ENCODE measurements at places on chromosomes 2 and 18. TPM values are rescaled to one million over a fixed set of nuclear protein-coding genes. Genes with fewer than 3 reads are reported as not detected.

DNA sequence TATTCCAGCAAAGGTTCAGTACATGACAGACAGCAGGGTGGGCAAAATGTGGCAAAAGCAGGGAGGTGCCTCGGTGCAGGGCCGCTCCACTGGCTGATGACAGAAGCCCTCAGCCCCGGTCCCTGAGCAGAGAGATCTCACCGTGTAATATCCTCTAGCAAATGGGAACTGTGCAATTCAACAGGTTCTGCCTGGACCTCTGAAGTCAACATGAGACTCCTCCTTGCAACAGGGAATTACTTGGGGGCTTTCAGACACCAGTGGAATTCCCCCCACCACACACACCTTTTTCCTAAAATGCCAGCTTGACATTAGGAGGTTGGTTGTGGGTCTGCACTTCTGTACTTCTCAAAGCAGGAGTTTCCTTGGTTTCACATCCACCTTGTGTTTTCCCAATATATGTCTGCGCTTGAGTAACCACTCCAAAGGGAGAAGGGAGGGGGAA, 50.8 kb downstream of the SPRED2 start:
- H3K36me3 ChIP-seq, result no peaks in the 10 kb centered on the region
- H3K27ac ChIP-seq, result no peak overlapping the region
- DNase-seq, result no peak
- H3K27me3 ChIP-seq, result no peaks in the 10 kb centered on the region

DNA sequence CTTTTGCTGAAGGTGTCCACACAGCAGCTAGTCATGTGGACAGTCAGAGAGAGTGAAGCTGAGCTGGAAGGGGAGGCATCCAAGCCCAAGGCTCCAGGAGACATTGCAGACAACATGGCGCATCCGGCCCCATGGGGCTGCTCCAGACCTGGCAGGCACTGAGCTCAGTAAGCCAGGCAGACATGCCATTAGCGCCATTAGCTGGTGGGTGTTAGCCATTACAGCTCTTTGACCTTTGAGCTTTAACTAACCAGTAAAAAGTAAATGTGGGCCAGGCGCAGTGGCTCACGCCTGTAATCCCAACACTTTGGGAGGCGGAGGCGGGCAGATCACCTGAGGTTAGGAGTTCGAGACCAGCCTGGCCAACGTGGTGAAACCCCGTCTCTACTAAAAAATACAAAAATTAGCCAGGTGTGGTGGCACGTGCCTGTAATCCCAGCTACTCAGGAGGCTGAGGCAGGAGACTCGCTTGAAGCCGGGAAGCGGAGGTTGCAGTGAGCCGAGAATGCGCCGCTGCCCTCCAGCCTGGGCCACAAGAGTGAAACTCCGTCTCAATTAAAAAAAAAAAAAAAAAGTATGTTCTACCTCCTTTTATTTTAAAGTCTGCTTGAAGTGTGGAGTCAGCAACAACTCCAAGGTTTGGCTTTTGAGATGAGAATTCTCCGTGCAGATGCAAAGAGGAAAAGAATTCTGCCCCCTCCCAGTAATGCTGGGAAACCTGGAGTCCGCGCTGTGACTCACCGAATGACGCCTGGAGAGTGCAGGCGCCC, 69.4 kb downstream of the TWSG1 start:
- H3K4me3 ChIP-seq, result no peak overlapping the region
- DNase-seq, result no peak
- peak overlapping the region; percentile 75 for H3K27ac ChIP-seq
- H3K4me1 ChIP-seq, result peaks cover 12% of the 10 kb centered on the region
- H3K36me3 ChIP-seq, result peaks cover 8% of the 10 kb centered on the region

GRCh38 chr2:159546716-159547430, 69.5 kb downstream of the BAZ2B start:
- H3K27me3 ChIP-seq, result no peaks in the 10 kb centered on the region
- H3K4me3 ChIP-seq, result no peak overlapping the region
- no peak for DNase-seq
- no peak overlapping the region for H3K27ac ChIP-seq
- H3K36me3 ChIP-seq, result peaks cover 11% of the 10 kb centered on the region

GRCh38 chr2:45676088-45676487, 24.6 kb downstream of the PRKCE start:
- H3K4me1 ChIP-seq, result peaks cover 24% of the 10 kb centered on the region
- H3K27ac ChIP-seq, result no peak overlapping the region
- no peak overlapping the region for H3K4me3 ChIP-seq
- no peak for DNase-seq
- H3K27me3 ChIP-seq, result no peaks in the 10 kb centered on the region
- no peaks in the 10 kb centered on the region for H3K36me3 ChIP-seq

Gene DSG2
- 0.15 TPM for total RNA-seq

- no peak overlapping the region for H3K27ac ChIP-seq
- peaks cover 96% of the 10 kb centered on the region for H3K36me3 ChIP-seq
- H3K4me1 ChIP-seq, result peaks cover 42% of the 10 kb centered on the region
- DNase-seq, result no peak
- no peaks in the 10 kb centered on the region for H3K27me3 ChIP-seq
These were observed 114.3 kb upstream of the MCFD2 start for GRCh38 chr2:47029737-47030524.

Gene TEKT4
- total RNA-seq, result not detected

DNA sequence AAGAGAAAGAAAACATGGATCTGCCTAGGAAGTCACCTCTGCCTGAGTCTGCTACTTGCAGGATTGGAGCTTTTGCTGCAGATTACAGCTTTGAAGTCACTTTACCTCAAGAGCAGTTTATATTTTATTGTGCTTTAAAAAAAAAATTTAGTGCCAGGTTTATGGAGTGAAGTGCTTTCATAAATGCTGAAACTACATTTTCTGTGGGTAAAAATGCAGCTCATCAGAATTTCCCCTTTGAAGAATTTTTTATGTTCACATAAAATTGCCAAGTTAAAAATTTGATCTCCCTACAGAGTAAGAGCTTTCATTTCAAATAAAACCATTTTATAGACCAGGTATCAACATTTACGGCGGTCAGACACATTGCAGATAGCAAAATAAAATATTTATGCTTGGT, 25.2 kb downstream of the BCL2L11 start:
- H3K4me1 ChIP-seq, result peaks cover 8% of the 10 kb centered on the region
- H3K36me3 ChIP-seq, result no peaks in the 10 kb centered on the region
- H3K27ac ChIP-seq, result no peak overlapping the region
- DNase-seq, result no peak
- no peak overlapping the region for H3K4me3 ChIP-seq

DNA sequence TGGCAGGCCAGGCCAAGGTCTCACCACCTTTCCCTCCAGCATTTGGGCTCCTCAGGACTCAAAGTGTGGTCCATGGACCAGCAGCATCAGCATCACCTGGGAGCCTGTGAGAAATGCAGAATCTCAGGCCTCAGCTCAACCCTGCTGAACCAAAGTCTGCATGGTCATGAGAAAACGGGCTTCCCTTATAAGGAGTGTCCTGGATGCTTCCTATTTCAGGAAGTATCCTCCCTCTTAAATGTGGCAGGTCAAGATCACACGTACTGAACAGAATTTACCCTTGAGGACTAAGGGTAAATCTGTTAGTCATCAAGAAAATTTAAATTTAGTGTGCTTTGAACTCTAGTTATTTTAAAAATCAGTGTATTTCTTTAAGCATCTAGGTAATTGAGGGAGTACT, 11.8 kb downstream of the CD8A start:
- no peak overlapping the region for H3K4me3 ChIP-seq
- H3K27ac ChIP-seq, result peak overlapping the region; percentile 58
- peaks cover 51% of the 10 kb centered on the region for H3K4me1 ChIP-seq
- peaks cover 28% of the 10 kb centered on the region for H3K36me3 ChIP-seq
- no peaks in the 10 kb centered on the region for H3K27me3 ChIP-seq

All from spleen (tissue), 13 donors.